ENCODE measurements at places on chromosomes 12 and 14. TPM values are rescaled to one million over a fixed set of nuclear protein-coding genes. Genes with fewer than 3 reads are reported as not detected.
A peak's percentile ranks its signal among the peaks of the same experiment; 100 is the strongest.

BCDIN3D gene
- 17.4 TPM for total RNA-seq

METAP2 gene
- total RNA-seq = 48.2 TPM

MARCHF9 gene
- total RNA-seq = 27.8 TPM

DNA sequence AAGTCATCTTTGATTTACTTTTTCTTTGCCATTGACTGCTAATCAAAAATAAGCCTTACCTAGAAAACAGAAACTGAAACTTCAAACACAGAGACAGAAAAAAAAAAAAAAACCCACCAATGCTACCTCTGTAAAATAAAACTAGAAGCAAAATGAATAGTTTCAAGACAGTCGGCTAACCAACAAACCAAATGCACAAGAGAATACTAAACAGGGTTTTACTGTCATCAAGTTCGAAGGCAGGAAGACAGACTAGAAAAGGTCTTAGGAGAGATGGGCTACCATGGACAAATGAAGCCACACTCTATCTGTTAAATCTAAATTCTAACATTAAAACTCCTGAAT, 59.5 kb downstream of the SEL1L start:
- peak overlapping the region; percentile 4 for H3K4me3 ChIP-seq
- DNase-seq = no peak
- no peaks in the 10 kb centered on the region for H3K27me3 ChIP-seq

- no peaks in the 10 kb centered on the region for H3K36me3 ChIP-seq
- H3K27ac ChIP-seq = no peak overlapping the region
- H3K4me1 ChIP-seq = no peaks in the 10 kb centered on the region
- peak overlapping the region; percentile 17 for H3K4me3 ChIP-seq
Observed at GRCh38 chr12:131828671-131829355, 620 bp downstream of the MMP17 start.

- H3K27me3 ChIP-seq = no peaks in the 10 kb centered on the region
- H3K36me3 ChIP-seq = no peaks in the 10 kb centered on the region
- no peaks in the 10 kb centered on the region for H3K4me1 ChIP-seq
- no peak overlapping the region for H3K4me3 ChIP-seq
Observed at GRCh38 chr14:88196925-88197324, 126.1 kb downstream of the KCNK10 start.

DNA sequence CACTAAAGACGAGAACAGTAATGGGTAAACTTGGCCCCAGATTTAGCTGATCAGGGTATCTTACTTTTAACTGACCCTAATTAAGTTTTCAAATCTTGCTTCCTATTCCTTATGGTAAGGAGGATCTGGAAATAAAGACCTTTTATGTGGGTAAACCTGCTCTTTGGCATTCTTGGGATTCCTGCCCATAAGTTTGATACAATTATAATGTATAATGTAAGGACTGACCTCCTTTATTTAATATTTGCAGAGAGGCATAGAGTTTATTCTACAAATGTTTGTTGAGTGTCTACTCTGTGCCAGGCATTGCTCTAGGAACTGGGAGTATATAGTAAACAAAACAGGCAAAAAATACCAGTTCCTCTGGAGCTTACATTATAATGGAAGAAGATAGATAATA, 4.4 kb upstream of the PRDM4 start:
- H3K36me3 ChIP-seq = no peaks in the 10 kb centered on the region
- H3K4me3 ChIP-seq = no peak overlapping the region
- no peak for DNase-seq
- no peak overlapping the region for H3K27ac ChIP-seq

GRCh38 chr14:50605766-50606165, 45.8 kb downstream of the ATL1 start:
- H3K4me1 ChIP-seq = no peaks in the 10 kb centered on the region
- H3K27ac ChIP-seq = no peak overlapping the region
- DNase-seq = no peak
- no peaks in the 10 kb centered on the region for H3K36me3 ChIP-seq

- no peak overlapping the region for H3K27ac ChIP-seq
- H3K36me3 ChIP-seq = no peaks in the 10 kb centered on the region
- H3K27me3 ChIP-seq = no peaks in the 10 kb centered on the region
Observed at GRCh38 chr12:119229837-119230236, 51.1 kb downstream of the HSPB8 start.

DNA sequence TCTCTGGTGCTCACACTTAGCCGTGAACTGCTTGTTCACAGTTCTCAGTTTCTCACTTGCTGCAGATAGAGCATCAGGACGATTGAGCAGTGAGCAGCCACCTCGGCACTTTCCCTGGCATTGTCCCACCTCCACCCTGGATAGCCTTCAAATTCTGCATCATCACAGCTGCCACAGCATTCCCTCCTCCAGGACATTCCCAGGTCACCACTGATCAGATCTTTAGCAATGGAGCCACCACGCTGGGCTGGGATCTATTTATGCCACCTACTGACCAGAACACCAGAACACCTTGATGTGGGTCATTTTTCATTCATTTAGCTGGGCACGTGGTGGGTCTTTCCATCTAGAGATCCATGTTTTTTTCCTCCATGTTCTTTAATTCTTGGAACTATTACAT, 23.6 kb downstream of the ACADS start:
- no peaks in the 10 kb centered on the region for H3K4me1 ChIP-seq
- H3K27ac ChIP-seq = no peak overlapping the region
- DNase-seq = no peak
- no peak overlapping the region for H3K4me3 ChIP-seq
